ENCODE measurements at places on chromosomes 3 and 15.

- DNase-seq, result no peak
Measured at GRCh38 chr3:2452249-2452648, 353.6 kb downstream of the CNTN4 start.

DNA sequence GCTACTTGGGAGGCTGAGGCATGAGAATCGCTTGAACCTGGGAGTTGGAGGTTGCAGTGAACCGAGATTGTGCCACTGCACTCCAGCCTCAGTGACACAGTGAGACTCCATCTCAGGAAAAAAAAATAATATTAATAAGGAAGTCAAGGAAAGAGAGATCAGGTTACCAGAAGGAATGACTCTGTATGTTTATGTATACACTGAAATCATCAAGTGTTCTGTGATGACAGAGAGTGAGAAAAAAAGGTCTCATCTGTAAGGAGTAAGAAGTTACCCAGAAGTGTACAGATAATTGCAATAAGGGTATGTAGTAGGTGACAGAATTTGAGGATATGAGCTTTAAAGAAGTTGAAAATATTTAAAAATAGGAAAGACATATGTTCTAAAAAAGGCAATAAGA, 4.3 kb upstream of the CCDC50 start:
- DNase-seq, result no peak

DNA sequence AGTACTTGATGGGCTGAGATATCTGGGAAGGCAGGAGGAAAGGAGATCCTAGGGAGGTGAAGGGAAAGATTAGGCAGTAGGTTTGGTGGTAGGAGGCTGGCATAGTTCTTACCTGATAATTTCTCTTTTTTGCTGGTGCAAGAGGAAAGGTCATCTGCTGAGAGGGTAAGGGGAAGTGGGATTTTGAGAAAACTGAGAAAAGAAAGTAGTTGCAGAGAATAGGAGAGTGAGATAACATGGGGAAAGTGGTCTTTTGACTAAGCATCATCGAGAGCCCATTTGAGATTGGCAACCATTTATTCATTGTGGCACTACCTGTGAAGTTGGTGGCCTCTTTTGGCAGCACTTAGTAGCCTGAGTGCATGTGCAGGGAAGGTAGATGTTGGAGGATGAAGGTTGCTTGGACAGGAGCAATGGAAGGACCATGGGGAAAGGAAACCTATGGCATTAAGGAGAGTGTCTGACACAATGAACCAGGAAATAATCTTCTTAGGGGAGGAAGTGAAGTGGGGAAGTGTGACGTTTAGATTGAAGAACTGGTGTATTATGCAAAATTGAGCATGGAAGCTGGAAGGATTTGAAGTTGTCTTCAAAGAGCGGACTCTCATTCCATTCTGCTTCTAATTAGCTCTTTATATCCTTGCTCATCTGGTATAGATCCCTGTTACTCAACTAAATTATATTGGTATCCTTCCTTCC, 21.9 kb upstream of the USP13 start:
- DNase-seq, result no peak

DNA sequence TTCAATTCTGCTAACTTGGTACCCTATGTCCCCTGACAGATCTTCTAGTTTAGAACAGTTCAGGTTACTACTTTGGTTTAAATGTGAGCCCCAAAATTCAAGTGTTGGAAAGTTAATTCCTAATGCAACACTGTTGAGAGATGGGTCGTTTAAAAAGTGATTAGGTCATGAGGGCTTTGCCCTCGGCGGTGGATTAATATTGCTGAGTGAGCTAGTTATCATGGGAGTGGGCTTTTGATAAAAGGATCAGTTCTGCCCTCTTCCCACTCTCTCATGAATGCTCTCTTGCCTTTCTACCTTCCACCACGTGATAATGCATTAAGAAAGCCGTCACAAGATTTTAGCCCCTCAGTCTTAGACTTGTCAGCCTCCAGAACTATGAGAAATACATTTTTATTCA, 72.1 kb downstream of the BTLA start:
- no peak for DNase-seq

GRCh38 chr15:28106294-28107110, 7.4 kb upstream of the OCA2 start:
- DNase-seq, result no peak

GRCh38 chr3:132135628-132136333, 101.0 kb upstream of the CPNE4 start:
- DNase-seq, result peak; percentile 71

- DNase-seq, result no peak
Measured at GRCh38 chr15:62766599-62766998, 275.9 kb upstream of the TPM1 start.
